ENCODE measurements at places on chromosomes 1 and 21. TPM values are rescaled to one million over a fixed set of nuclear protein-coding genes. Genes with fewer than 3 reads are reported as not detected.

GRCh38 chr1:39107341-39108290, 81.5 kb downstream of the NDUFS5 start:
- no peak for DNase-seq

- no peaks in the 10 kb centered on the region for H3K4me1 ChIP-seq
- H3K4me3 ChIP-seq, result no peak overlapping the region
- no peak overlapping the region for H3K27ac ChIP-seq
Observed at GRCh38 chr21:22898051-22898665, 1899.9 kb downstream of the NCAM2 start.

DNA sequence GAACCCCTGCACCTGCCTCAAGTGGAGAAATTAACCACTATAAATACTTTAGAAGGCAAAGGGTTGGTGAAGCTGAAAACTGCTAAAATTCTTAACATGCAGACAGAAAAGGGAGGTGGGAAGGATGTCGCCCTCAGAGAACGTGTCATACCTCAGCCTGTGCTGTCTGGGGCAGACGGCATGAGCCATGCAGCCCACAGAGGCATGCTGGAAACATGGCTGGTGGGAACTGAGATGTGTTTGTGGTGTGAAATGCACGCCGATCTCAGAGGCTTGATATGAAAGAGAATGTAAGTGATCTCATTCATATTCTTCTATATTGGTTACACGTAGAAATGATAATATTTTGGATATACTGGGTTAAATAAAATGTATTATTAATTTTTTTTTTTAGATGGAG, 16.3 kb downstream of the AGPAT3 start:
- H3K27ac ChIP-seq, result no peak overlapping the region
- H3K27me3 ChIP-seq, result no peaks in the 10 kb centered on the region
- peaks cover 4% of the 10 kb centered on the region for H3K4me1 ChIP-seq
- no peak overlapping the region for H3K4me3 ChIP-seq
- no peak for DNase-seq

Gene CFAP45
- 0.80 TPM for total RNA-seq

GRCh38 chr1:222104694-222105392, 363.0 kb upstream of the DUSP10 start:
- H3K27ac ChIP-seq, result no peak overlapping the region
- DNase-seq, result no peak
- H3K27me3 ChIP-seq, result no peaks in the 10 kb centered on the region
- H3K4me3 ChIP-seq, result no peak overlapping the region

DNA sequence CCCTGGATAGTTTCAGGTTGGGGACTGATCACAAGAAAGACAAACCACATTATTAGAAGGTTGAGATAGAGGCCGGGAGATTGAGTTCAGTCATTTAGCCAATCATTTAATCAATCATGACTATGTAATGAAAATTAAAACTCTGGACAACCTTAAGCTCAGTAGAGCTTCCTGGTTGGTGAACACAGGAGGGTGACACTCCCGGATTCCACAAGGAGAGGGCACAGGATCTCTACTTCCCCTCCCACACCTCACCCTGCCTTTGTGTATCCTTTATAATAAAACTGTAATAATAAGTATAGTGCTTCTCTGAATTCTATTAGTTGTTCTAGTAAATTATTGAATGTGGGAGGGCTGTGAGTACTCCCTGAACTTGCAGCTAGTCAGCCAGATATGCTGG, 150.1 kb downstream of the PIK3R3 start:
- no peaks in the 10 kb centered on the region for H3K36me3 ChIP-seq
- no peak overlapping the region for H3K27ac ChIP-seq
- no peaks in the 10 kb centered on the region for H3K27me3 ChIP-seq
- no peak overlapping the region for H3K4me3 ChIP-seq
- no peaks in the 10 kb centered on the region for H3K4me1 ChIP-seq

- no peak overlapping the region for H3K4me3 ChIP-seq
- no peak overlapping the region for H3K27ac ChIP-seq
- no peaks in the 10 kb centered on the region for H3K27me3 ChIP-seq
Observed at GRCh38 chr1:165207853-165208515, 148.5 kb downstream of the LMX1A start.

- DNase-seq, result no peak
- H3K4me3 ChIP-seq, result no peak overlapping the region
- no peak overlapping the region for H3K27ac ChIP-seq
Observed at GRCh38 chr1:208007938-208008342, 97.0 kb upstream of the CD34 start.

Gene KCNQ4
- total RNA-seq, result 1.3 TPM

DNA sequence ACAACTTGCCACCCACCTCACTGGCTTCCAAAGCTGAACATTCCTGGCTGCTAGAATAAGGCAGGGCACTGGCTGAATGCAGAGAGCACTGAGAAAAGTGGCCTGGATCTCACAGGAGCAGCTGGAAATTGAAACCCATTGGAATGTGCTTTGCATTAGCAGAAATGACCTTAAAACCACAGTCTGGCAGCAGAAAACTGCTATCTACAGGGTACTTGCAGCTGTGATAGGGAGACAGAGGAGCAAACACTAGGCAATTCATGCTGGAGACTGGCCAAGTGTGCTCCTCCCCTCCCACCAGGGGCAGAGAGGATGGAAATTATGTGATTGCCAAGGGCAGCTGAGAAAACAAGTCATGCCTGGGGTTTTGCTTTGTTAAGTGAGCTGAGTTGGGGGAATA, 47.2 kb downstream of the HSD3B1 start:
- no peak overlapping the region for H3K4me3 ChIP-seq
- H3K4me1 ChIP-seq, result no peaks in the 10 kb centered on the region
- DNase-seq, result no peak
- no peaks in the 10 kb centered on the region for H3K36me3 ChIP-seq
- no peak overlapping the region for H3K27ac ChIP-seq

Gene FCRL6
- 0.80 TPM for total RNA-seq

DNA sequence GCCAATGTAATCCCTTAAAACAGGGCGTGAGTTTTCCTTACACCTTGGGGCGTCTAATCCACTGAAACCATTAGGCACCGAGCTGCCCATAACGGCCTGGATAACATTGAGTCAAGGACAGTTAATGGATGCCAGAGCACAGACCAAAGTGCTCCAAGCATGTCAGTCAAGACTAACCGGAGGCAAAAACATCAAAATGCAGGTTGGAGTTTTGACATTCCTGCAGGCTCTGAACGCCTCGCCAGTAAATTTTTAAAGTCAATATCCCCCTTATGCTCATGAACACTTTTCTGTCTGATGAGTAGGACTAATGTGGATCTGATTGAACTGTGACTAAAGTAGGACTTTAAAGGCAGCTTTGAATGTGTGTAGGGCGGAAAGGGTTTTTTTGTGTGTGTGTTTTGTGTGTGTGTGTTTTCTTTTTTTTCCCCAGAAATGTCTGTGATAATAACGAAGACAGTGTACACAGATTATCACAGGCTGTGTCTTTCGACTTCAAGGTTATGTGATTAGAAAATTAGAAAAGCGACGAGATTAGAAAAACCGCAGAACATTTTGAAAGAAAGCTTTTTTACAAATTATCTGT, 194.2 kb upstream of the PROX1 start:
- no peak overlapping the region for H3K4me3 ChIP-seq
- no peaks in the 10 kb centered on the region for H3K27me3 ChIP-seq
- H3K27ac ChIP-seq, result no peak overlapping the region

GRCh38 chr21:34351786-34352241, 12.0 kb upstream of the KCNE2 start:
- DNase-seq, result peak; percentile 44
- H3K36me3 ChIP-seq, result no peaks in the 10 kb centered on the region
- H3K4me3 ChIP-seq, result no peak overlapping the region
- H3K27ac ChIP-seq, result no peak overlapping the region

DNA sequence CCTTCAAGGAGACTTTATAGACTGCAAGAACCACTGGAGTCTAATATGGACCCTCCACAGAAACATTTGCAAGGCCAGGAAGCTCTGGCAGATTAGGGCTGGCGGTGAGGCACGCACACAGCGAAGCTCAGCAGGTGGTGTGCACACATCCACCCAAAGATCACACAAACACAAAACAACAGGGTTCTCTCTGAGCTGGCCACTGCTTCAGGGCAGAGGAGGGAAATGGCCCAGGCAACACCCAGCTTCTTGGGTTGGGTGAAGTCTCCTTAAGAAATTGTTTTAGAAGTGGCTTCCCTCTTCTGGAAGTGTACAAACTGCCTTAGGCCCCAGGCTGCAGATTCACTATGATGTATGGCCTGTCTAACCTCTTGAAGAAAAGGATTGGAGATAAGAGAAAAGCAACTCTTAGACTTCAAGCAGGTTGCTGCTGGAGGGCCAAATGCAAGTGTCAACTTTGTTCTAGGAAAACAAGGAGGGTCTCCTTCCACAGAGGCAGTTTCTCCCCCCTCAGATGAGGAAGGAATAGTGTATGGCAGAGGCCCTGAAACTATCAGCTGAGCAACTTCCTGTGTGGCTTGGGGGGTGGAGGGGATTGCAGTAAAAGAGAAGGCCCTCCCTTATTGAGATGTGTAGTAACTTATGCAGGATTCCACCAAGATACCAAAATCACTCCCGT, 2.0 kb downstream of the RCSD1 start:
- H3K4me3 ChIP-seq, result peak overlapping the region; percentile 65
- no peaks in the 10 kb centered on the region for H3K4me1 ChIP-seq
- no peaks in the 10 kb centered on the region for H3K36me3 ChIP-seq

Gene WNT3A
- not detected for total RNA-seq

Gene CHIA
- total RNA-seq, result not detected

Gene MMEL1
- total RNA-seq, result 12.7 TPM

DNA sequence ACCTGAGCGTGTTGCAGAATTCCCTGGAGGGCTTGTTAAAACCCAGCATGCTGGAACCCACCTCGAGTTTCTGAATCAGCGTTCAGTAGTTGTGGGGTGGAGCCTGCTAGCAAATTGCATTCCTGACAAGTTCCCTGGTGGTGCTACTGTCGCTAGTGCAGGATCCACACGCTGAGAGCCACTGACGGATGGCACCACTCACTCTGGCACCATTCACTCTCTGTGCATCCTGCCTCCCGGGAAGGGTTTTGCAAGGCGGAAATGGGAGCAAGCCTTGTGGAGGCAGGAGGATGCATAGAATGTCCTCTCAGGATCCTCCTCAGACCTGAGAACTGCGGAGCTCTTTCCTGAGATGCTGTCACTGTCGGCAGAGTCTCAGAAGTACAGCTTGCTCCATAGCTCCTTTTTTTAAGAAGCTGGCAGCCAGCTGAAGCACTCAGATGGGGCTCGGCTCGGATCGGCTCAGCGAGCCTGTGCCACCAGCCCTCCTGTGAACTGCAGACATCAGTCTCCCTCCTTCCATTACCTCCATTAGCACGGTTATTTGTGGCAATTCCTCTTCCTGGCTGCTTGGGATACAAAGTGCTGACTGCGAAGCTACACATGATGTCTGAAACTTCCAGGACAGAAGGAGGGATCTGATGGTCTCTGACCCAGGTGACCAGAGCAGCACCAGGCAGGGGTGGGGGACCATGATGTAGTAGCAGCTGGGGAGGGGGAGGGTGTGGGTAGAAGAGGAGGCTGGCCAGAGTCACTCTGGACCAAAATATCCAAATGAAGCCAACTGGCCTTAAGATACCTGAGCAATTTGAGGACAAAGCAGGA, 89.6 kb downstream of the C1orf94 start:
- no peak overlapping the region for H3K4me3 ChIP-seq
- no peaks in the 10 kb centered on the region for H3K36me3 ChIP-seq
- H3K27me3 ChIP-seq, result no peaks in the 10 kb centered on the region
- H3K4me1 ChIP-seq, result no peaks in the 10 kb centered on the region
- DNase-seq, result no peak

Gene ROR1
- total RNA-seq, result 7.7 TPM

- H3K4me1 ChIP-seq, result no peaks in the 10 kb centered on the region
- peak overlapping the region; percentile 38 for H3K4me3 ChIP-seq
- no peaks in the 10 kb centered on the region for H3K27me3 ChIP-seq
Observed at GRCh38 chr1:200891774-200892157, 2.9 kb upstream of the INAVA start.

DNA sequence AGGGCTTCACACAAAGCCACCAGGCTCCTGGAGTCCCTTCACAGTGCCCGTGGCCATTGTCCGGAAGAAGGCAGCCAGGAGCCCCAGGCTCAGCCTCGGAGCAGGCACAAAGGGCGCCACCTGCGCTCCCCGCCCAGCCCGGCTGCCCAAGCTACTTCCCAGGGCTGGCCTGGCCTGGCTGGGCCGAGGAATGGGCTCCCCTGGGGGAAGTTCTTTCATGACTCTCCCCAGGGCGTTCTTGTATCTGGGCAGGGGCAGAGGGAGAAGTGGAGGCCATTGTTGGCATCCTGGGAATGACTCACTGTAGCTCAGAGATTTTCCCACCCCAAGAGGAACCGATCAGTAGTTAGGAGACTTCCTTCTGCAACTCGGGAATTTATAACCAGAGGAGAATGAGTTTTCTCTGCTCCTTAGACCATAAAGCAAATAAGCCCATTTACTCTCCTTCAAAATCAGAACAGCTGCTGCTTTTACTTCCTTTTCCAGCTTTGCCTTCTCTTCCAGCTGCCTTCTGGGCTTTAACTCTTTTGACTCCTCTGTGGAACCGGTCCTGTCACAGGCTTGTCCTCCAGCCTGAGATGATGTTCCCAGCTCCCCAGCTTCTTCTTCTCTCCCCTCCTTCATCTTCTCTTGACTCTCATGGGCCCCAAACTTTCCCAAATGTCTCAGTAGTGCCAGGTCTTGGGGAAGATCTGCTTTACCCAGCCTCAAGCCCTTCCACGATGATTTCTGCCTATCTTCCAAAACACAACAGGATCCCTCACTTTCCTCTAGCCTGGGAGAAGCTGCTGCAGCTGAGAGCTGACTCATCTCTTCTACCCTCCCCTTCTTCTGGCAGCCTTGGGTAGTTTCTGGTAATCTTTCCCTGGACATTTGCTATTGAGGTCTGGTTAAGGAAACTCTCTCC, 118.7 kb upstream of the CD34 start:
- H3K4me1 ChIP-seq, result no peaks in the 10 kb centered on the region
- H3K4me3 ChIP-seq, result no peak overlapping the region
- no peaks in the 10 kb centered on the region for H3K36me3 ChIP-seq
- no peak for DNase-seq
- H3K27ac ChIP-seq, result peak overlapping the region; percentile 61
- H3K27me3 ChIP-seq, result no peaks in the 10 kb centered on the region

Gene KIAA0319L
- 104 TPM for total RNA-seq

DNA sequence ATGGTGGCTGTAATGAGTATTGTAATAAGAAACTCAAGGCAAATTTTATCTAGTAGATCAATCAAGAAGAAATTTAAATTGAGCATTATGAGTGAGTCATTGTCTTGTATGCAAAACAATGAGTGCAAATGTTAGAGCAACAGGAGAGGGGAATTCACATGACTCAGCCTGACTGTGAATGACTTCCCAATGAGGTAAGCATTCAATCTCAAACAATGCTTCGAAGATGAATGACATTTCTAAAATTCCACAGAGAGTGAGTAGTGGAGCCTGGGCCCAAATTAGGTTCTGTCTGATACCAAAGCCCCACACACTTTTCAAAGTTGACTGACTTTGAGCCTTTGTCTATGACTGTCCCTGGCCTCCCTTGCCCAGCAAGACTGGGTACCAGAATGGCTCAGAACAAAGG, 738.0 kb downstream of the PTPRU start:
- H3K4me1 ChIP-seq, result no peaks in the 10 kb centered on the region
- no peaks in the 10 kb centered on the region for H3K36me3 ChIP-seq
- H3K27ac ChIP-seq, result no peak overlapping the region
- H3K27me3 ChIP-seq, result no peaks in the 10 kb centered on the region
- H3K4me3 ChIP-seq, result no peak overlapping the region
